Activated CD4-positive, alpha-beta T cell treated with anti-CD3 and anti-CD28 coated beads, Interleukin-2, Interleukin-6, amounts not matched to agents 100 ng/mL and 50 ng/mL, durations not matched to agents 16 hours and 8 hours (primary cell): ENCODE measurements at places on chromosomes 3 and 15.
A peak's percentile ranks its signal among the peaks of the same experiment; 100 is the strongest.

- DNase-seq, result no peak
These were observed 221.9 kb downstream of the LRRN1 start for GRCh38 chr3:4021162-4021561.

GRCh38 chr3:153160451-153161137 lies 1.4 kb upstream of the RAP2B start:
- peak; percentile 85 for DNase-seq

DNA sequence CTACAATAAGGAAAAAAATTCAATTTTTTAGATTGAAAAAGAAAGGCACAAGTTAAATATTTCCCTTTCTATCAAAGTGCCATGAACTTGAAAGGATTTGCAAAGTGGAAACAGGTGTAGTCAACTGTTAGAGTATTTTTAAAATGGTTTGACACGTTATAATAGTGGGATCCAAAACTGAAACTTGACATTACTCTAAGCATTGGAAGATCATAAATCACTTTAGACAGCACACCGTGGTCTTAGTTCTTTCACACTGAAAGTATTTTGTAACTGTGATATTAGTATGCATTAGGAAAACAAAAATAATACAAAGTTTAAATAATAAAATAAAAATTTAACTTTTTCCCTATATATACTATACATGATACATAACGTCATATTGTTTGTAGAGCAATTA lies 933.1 kb downstream of the EPHA3 start:
- DNase-seq, result no peak

GRCh38 chr3:31957106-31957505 lies 24.0 kb downstream of the OSBPL10 start:
- DNase-seq, result no peak

DNA sequence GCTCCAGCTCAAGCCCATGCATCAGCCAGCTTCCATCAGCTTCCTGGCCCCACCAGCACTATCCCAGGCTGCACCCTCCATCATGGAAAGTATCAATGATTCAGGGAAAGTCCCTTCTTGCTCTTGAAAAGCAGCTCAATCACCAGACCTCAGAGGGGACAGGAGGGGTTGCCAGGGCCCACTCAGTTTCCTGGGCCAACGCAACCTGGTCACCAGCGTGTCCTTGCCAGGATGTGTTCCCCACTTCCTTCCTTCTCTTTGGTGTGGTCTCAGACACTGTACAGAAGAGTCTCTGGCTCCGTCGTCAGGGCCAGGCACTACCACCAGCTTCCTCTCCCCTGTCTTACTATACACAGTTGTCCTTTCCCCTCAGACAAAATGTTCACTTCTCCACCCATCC lies 3.0 kb downstream of the HDC start:
- DNase-seq, result peak; percentile 82

DNA sequence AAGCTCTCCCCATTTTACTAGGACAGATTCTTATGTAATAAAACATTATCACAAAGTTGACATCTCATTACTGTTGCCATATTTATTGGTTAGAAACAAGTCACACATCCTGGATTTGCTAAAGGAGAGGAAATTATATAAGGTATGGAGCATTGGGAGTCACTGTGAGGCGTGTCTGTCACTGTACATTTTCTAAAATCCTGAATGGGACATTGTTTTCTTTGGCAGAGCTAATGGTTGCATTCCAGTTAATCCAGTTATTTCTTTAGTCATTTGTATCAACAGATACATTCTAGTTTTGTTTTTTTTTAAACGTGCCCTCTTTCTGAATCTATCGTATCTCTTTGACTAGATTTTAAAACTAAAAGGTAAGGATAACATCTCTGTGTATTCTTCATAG lies 70.2 kb upstream of the MITF start:
- no peak for DNase-seq

DNA sequence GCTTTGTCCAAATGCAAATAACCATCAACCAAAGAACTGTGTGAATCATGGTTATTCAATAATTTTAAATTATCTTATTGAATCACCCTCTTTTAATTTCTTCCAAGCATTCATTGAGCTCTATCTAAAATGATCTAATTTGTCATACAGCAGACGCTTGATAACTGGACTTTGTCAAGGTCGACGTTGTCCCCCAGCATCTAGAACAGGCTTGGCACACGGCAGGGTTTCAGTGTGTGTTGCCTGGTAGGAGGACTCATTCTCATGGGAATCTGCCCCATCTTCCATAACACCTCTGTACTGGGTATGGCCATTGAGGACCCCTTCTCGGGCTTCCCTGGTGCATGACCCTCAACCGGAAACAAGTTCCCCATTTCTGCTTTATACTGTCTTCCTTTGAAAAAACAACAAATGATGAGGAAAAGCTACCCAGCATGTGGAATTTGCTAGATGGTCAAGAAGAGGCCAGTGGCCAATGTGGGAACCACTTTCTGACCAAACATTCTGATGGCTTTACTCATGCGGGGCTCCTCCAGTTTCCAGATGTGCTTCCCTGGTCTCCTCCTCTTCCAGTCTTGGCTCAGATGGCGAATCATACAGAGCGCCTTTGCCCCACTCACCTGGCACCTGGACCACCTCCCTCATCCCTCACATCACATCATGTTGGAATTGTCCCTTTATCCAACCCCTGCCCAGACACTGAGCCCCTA lies 41.7 kb upstream of the SEC22A start:
- DNase-seq, result no peak

DNA sequence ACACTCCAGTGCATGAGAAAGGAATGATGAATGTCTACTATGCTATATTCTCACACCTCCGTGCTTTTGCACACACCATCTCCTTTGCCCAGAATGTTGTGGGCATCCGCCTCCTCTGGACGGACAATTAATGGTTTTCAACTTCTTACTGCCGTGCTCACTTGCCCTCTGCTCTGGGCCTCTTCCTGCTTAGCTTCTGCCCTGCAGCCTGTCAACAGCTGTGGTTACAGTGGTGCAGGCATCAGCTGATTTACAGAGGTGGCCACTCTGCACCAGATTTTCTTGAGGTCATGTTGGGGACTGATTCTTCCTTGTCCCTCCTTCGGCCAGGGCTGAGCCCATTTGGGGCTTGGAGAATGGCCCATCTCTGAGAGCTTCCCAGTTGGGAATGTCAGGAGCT lies 56.5 kb upstream of the TMEM115 start:
- no peak for DNase-seq

GRCh38 chr3:45684327-45684892 lies 4.8 kb upstream of the SACM1L start:
- no peak for DNase-seq

GRCh38 chr3:123755085-123755484 lies 129.0 kb downstream of the MYLK start:
- DNase-seq, result no peak

DNA sequence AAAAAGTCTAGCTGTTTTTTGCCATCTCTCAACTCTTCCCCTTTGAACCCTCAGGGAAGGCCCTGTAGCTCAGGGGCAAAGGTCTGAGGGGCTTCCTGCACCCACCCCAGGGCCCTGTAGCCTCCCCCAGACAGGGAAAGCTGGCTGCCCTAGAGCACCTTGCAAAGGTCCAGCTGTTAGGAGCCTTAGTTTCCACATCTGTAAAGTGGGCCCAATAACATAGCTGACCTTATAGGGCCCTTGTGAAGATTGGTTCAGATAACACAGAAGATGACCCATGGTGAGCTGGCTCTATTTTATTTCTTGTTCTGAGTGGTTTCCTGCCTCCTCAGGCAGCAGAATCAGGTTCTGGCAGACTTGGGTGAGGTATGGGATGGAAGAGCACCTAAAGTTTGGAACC lies 55.2 kb upstream of the SMAD6 start:
- no peak for DNase-seq

GRCh38 chr15:41337631-41338522 lies 5.2 kb downstream of the NUSAP1 start:
- no peak for DNase-seq

DNA sequence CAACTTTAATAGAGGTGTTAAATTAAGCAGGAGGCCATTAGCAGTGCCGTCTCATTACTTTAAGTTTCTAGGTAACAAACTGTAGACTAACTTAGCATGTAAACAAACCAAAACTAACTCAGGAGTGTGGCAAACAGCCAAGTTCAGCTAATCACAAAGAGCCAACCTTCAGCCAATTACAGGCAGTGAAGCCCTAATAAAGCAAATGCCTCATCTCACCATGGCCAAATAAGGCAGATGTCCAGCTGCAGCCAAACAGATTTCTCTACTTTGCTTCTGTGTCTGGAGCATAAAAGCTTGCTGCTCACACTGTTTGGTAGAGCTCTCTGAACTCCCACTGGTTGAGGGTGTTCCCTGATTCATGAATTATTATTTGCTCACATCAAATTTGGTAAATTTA lies 835.4 kb upstream of the GBE1 start:
- no peak for DNase-seq

GRCh38 chr15:84681831-84682230 lies 23.8 kb upstream of the NMB start:
- peak; percentile 64 for DNase-seq

DNA sequence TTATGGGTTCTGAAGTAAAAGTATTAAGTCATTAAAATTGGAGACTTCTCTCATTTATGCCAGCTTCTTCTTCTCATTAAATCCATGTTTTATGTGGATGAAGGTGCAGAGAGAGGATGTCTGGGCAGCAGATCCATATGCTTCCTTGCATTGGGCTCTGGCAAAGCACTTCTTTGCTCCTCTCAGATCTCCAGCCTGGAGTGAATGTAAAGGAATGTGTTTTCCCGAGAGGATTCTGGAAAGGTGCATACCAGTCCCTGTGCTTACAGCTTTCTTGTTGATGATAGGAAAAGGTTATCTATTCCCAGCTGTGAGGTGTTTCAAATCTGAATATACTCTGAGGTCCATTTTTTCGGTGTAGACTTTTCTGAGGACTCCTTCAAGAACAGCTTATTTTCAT lies 79.9 kb upstream of the PEX5L start:
- no peak for DNase-seq

- DNase-seq, result no peak
These were observed 176.1 kb downstream of the MINAR1 start for GRCh38 chr15:79608066-79608864.

DNA sequence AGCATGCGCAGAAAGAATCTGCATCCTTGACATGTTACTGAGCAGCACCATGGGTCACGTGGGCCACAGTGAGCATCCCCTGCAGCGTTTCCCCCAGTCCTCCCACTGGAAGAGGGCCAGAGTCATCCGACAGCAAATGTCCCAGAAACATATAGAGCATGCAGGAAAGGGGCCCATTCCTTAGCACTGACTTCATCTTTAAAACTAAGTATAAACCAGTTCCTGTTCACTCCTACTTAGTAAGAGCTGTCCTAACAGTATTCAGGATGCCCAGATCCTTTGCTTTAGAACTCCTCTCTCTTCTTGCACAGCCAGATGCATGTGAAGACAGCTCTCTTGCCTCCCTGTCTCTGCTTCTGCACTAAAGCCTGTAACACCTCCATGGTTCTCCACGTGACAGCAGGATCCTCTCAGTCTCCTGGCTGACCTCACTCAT lies 79.3 kb upstream of the OXTR start:
- no peak for DNase-seq

GRCh38 chr3:183584246-183584913 lies 28.9 kb upstream of the KLHL6 start:
- DNase-seq, result no peak

DNA sequence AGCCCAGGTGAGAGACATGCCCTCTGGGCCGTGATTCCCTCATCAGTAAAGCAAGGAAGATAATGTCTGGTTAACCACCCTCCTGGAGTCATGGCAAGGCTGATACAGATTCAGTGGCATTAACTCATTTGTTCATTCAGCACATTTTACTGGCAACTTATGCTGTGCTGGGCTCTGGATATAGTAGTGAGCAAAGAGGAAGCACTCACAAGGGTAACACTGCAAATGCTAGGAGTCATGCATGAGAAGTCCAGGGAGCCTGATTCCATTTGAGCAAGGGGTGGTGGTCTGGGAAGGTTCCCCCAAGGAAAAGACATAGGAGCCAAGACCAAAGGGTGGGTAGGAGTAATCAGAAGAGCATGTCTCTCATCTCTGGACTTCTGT lies 50.2 kb downstream of the SMAD3 start:
- no peak for DNase-seq

DNA sequence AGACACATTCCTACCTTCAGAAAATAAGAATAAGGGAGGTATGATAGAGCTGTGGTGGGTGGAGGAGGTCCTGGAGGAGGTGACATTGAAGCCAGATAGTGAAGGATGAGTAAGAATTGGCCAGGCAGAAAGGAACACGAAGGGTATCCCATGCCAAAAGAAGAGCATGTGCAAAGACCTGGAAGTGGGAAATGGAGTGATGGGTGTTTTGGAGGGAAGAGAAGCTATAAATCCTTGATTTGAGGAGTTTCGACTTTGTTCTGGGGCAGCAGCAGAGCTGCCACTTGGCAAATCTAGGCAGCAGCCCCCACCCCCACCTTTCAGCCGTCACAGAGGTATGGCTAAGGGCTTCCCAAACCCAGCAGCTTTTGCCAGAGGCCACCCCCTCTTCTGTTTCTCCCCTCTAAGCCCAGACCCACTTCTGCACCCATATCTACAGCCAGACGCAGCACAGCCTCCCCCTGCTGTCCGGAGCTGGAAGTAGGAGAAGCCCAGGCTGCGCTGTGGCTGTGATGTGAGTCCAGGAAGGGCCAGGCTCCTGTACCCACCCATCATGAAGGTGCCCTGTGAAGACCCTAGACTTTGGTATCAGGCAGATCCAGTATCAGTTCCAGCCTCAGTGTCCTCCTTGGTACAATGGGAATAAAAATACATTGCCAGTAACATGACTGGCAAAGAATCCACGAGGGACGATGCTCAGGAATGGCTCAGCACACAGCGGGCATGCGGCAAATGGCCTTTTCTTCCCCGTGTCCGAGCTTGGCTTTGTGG lies 188.7 kb upstream of the LINGO1 start:
- DNase-seq, result peak; percentile 66

GRCh38 chr3:101825904-101826445 lies 23.3 kb upstream of the NFKBIZ start:
- peak; percentile 49 for DNase-seq

DNA sequence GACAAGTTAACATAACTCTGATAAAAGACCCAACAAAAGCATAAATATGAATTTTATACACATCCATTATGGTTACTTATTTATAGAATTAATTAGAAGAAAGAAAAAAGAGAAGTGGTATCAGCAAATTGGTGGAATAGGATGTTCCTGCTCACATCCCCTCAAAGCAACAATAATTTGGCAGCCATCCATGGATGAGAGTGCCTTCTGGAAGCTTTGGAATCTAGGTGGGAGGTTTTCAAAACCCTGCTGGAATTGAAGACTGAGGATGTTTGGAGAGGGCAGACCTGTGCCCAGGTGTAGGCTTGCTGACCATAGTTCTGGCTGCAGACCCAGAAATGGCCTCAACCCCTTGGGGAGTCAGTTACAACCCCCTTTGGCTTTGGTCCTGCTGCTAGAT lies 91.2 kb downstream of the EDEM1 start:
- no peak for DNase-seq

- DNase-seq, result peak; percentile 36
These were observed 611 bp downstream of the PIAS1 start for GRCh38 chr15:68054628-68055223.

GRCh38 chr15:98257290-98257689 lies 296.8 kb downstream of the ARRDC4 start:
- DNase-seq, result no peak
